ENCODE measurements at places on chromosomes 4 and X. TPM values are rescaled to one million over a fixed set of nuclear protein-coding genes. Genes with fewer than 3 reads are reported as not detected.

The PABPC1L2B gene
- not detected for total RNA-seq

DNA sequence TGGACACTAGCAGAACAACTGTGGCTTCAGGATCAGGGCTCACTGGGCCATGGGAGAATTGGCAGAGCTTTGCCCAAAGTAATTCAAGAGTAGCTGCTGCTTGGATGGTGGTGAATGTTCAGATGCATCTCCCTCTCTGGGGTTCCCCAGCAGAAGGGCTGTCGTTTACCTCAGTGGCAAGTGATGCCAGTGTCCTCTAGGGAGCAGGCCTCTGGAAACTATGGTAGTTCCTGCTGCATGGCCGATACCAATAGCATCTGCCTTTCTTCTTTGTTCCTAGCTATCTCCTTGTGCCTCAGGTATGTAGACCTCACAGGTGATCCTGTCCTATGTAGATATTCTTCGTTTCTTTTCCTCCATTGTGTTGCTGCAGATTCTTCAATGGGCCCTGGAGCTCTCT lies 26.4 kb downstream of the HMGB2 start:
- no peak for DNase-seq

- DNase-seq, result peak; percentile 56
These were observed 144.6 kb upstream of the NOCT start for GRCh38 chr4:138870737-138871554.

DNA sequence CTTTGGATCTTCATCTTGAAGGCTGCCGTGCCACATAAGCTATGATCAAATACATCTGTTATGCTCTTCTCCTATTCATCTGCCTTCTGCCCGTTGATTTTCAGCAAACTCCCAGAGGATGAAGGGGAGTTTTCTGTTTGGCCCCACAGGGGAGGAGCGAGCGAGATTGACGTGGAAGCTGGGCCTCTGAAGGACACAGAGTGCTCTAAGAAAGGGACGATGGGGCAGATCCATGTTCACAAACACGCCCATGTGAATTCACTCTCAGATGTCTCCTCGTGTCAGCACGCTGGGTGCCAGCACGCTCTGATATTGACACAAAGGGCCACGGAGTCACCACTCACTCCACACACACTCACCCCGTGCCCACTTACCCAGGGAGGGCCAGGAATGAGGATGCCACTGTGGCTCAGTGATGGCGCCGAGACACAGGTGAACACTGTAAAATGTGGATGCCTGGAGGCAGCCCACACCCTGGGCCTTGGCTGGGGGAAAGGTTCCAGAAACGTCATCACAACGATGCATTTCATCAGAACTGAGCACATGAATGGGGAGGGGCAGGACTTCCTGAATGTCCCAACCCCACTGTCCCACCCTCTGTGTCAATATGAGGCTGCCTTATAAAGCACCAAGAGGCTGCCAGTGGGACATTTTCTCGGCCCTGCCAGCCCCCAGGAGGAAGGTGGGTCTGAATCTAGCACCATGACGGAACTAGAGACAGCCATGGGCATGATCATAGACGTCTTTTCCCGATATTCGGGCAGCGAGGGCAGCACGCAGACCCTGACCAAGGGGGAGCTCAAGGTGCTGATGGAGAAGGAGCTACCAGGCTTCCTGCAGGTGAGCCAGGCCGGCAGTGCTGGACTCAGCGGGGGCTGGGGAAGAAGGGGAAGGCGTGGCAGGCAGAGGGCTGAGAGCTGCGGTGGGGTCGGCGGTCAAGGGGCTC lies at the start of gene S100P:
TSS of gene S100P (plus strand) at position 648 of the 946 bp plus-strand sequence. CDS start at position 703, 55 bp downstream.
- no peak for DNase-seq

The GLRA2 gene
- not detected for total RNA-seq

- no peak for DNase-seq
These were observed 24.0 kb upstream of the SNCA start for GRCh38 chr4:89860971-89861370.

The AFM gene
- not detected for total RNA-seq

The SYN1 gene
- 0.17 TPM for total RNA-seq

DNA sequence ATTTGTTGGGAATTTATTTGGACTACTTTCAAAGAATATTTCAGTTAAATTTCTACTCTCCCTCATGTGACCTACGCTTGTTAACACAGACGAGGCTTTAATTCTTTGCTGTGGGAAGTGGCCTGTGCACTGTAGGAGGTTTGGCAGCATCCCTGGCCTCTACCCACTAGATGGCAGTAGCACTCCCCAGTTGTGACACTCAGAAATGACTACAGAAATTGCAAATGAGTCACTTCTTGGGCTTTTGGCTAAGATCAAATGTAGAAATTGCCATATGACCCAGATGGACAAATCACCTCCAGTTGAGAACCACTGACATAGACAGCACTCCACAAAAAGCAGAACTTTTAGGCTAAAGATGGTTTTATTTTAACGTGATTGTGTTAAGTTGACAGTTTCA lies 22.1 kb downstream of the PIR start:
- DNase-seq, result peak; percentile 57

The GPRIN3 gene
- total RNA-seq, result under 0.01 TPM

- DNase-seq, result peak; percentile 76
These were observed 177.1 kb upstream of the CENPE start for GRCh38 chr4:103375278-103375677.

The NXF2B gene
- not detected for total RNA-seq

The GPC3 gene
- total RNA-seq, result 45.5 TPM

- DNase-seq, result no peak
These were observed 19.4 kb upstream of the WAS start for GRCh38 chrX:48664156-48664555.

GRCh38 chr4:129929052-129929451 lies 833.1 kb downstream of the C4orf33 start:
- no peak for DNase-seq

- peak; percentile 31 for DNase-seq
These were observed 2548.3 kb downstream of the ARAP2 start for GRCh38 chr4:33696041-33696440.

DNA sequence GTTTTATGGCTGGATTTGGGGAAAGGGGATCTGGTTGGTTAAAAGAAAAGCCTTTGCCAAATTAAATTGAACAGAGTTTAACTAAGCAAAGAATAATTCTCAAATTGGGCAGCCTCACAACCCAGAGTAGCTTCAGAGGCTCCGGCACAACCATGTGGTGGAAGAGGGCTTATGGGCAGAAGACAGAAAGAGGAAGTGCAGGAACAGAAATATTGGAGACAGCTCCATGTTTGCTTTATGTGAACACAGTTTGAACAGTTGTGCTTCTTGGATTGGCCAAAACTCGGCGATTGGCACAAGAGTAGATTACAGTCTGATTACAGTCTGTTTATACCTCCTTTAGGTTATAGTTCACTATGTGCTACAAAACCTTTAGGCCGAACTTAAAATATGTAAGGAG lies 562.7 kb downstream of the TRIML1 start:
- DNase-seq, result no peak

GRCh38 chr4:57068237-57068981 lies 41.8 kb downstream of the IGFBP7 start:
- no peak for DNase-seq

The CFAP299 gene
- 16.2 TPM for total RNA-seq

The GAGE12F gene
- not detected for total RNA-seq

The ATP6AP1 gene
- total RNA-seq, result 59.8 TPM

DNA sequence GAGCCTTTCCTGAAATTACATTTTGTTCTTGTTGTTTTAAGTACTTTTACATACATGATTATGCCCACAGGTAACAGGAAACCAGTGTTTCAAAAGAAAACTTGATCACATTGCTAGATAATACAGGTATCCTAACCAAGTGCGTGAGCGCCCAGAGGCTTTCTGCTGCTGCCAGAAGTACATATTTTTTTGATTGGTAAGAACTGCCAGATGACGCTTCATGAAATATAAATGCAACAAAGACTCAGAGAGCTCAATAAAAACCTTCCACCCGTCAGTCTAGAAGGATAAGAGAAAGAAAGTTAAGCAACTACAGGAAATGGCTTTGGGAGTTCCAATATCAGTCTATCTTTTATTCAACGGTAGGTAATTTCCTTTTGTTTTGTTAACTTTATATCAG lies at the start of gene EPGN:
TSS of gene EPGN (plus strand) at position 256 of the 400 bp plus-strand sequence. CDS start at position 320, 64 bp downstream.
- DNase-seq, result peak; percentile 7

The CETN2 gene
- 40.8 TPM for total RNA-seq

The TMEM154 gene
- total RNA-seq, result 0.50 TPM

- DNase-seq, result no peak
These were observed 60.6 kb downstream of the BTC start for GRCh38 chr4:74733756-74734155.

- DNase-seq, result peak; percentile 56
These were observed 18.4 kb downstream of the XIAP start for GRCh38 chrX:123878252-123878721.

The CRMP1 gene
- total RNA-seq, result 0.33 TPM

The DACH2 gene
- 0.51 TPM for total RNA-seq

DNA sequence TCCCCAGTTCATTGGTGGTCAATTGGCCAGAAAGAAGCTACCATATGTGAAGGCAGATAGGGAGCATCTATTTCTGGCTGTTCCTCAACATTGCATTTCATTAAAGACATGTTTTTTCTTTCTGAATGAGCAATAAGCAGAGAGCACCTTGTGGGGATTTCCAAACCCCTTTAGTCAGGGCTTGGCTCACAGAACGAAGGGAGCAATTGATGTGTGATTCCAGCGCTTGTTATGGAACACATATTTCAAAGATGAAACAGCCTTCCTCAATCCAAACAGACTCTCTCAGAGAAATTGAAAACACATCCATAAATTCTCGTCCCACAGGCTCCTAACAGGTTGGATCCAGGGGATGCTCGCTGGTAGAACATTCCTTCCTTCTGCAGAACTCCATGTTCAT lies 84.1 kb downstream of the CLCN4 start:
- DNase-seq, result peak; percentile 90

GRCh38 chr4:96519291-96519690 lies 679.4 kb downstream of the PDHA2 start:
- DNase-seq, result peak; percentile 18

GRCh38 chr4:161581262-161582230 lies 582.3 kb downstream of the FSTL5 start:
- DNase-seq, result peak; percentile 13

The HPGDS gene
- total RNA-seq, result not detected

GRCh38 chr4:87033902-87034301 lies 99.1 kb downstream of the AFF1 start:
- DNase-seq, result no peak

DNA sequence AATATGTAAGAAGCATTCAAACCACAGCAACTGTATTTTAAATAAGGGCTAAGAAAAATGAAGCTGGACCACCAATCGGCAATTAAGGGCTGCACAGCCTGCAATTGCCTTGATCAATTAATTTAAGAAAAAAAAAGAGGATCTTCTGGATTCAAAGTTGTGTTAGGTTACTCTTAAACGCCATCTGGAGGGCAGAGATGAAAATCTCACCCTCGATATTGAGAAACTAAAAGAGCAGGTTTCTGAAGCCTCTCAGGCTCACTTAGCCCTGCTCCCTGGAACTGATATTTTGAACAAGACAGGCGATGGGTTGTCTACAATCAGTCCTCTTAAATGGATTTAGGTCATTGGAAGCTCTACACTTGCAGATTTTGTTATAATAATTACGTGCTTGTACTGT lies 579.4 kb downstream of the GRXCR1 start:
- DNase-seq, result no peak
